Thoracic aorta (tissue), 2 donors: ENCODE measurements at places on chromosomes 6 and 20. TPM values are rescaled to one million over a fixed set of nuclear protein-coding genes. Genes with fewer than 3 reads are reported as not detected.

- no peak for DNase-seq
Measured at GRCh38 chr6:157222201-157222981, 100.9 kb downstream of the TMEM242 start.

Gene DOP1A
- total RNA-seq = 37.9 TPM

Gene MAS1
- total RNA-seq = 0.14 TPM

DNA sequence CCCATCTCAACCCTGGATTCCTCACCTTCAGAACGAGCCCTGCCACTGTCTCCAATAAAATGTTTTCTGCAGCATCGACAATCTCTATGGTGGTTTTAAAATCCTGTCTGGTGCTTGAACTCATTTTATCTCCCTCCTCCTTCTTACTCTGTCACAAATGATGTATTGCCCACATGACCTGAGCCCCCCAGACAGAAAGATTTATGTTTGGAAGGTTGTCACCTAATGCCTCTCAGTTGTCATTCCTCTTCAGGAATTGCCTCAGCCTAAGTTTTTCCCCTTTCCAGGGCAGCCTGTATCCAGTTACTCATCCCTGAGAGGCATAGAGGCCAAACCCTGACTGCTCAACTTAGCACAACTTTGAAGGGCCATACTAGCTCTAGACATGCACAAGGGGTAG is 9.2 kb downstream of the GPX5 start:
- no peak for DNase-seq

DNA sequence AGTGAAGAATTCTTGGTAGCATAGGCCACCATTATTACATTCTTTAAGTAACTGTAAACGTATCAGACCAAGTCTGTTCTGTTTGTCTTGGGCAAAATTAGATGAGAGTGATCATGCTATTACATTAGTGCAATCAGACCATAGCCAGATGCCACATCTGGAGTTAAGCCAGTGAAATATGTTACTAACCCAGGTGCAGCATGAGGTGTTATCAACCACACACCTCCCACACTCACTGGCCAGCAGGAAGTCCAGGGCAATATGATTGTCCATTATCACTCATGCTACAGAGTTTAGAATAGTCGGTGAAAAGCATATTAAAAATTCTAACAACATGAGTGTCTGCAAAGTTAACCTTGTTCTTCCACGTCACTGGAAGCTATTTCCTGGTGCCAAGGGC is 174.7 kb upstream of the PROKR2 start:
- no peak for DNase-seq

Gene CDH22
- not detected for total RNA-seq

DNA sequence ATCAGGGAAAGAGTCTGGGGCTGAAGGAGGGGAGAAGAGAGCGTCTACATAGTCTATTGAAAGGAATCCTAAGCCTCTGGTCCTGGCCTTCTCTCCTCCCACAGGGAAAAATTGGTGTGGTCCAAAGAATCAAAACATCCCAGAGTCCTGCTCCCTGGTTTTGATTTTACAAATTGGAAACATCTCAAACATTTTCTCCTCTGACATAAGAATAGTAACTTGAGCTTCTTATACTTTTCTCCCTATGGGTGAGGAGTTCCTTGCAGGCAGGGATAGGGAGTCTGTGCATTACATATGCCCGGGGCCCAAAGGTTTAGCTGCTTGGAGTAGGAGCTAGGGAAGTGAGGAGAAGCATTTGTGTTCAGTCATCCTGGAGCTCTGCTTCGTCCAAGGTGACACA is 120.0 kb upstream of the GGTLC1 start:
- no peak for DNase-seq

DNA sequence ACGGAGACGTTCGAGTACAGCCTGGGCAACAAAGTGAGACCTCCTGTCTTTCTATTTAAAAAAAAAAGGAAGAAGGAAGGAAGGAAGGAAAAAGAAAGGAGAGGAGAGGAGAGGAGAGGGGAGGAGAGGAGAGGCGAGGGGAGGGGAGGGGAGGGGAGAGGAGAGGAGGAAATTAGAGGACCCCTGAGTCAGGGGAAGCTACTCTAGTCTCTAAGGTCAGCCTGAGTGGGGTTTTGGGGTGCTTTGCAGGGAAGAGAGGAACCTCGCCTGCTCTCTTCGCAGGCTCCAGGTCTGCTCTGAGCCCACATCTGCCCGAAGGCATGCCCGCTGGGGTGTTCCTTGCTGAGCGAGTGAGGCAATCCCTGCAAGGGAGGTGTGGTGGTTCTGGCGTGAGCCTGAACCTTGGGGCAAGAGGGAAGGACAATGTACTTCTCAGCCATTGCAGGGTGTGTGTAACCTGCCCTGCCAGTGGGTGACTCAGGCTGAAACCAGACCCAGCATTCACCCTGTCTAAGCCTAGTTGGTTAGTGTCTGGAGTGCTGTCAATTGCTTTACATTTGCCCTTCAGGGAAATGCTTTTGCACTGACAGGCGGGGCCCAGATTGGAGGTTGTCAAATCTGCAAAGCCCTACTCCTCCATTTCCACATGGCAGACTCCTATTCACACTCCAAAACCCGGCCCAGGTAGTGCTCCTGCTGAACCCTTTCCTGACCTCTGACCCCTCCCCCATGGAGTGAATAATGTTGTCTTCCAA is 15.3 kb upstream of the MMP9 start:
- DNase-seq = no peak

GRCh38 chr6:37696220-37696840 is 1.4 kb downstream of the MDGA1 start:
- DNase-seq = no peak

GRCh38 chr20:63547725-63548480 is at the start of gene SRMS:
Gene SRMS (minus strand): TSS chr20:63547749. CDS start chr20:63547463, 286 bp downstream.
- DNase-seq = no peak

GRCh38 chr6:52317841-52318581 is 33.5 kb upstream of the MCM3 start:
- no peak for DNase-seq

GRCh38 chr6:155115893-155116570 is 120.9 kb downstream of the TIAM2 start:
- DNase-seq = no peak

GRCh38 chr20:7656687-7657467 is 283.4 kb downstream of the HAO1 start:
- no peak for DNase-seq

GRCh38 chr20:32018269-32019155 is 8.3 kb downstream of the CCM2L start:
- DNase-seq = no peak
